ENCODE measurements at places on chromosomes 5 and 9. TPM values are rescaled to one million over a fixed set of nuclear protein-coding genes. Genes with fewer than 3 reads are reported as not detected.

The DBH gene
- total RNA-seq = not detected

The PDE6A gene
- 0.08 TPM for total RNA-seq

The PANK3 gene
- total RNA-seq = 21.3 TPM

The IQGAP2 gene
- total RNA-seq = 1.1 TPM

The SYNPO gene
- 25.3 TPM for total RNA-seq

The CCDC183 gene
- total RNA-seq = 0.31 TPM

The DND1 gene
- total RNA-seq = 0.82 TPM

The RNF183 gene
- total RNA-seq = not detected

The DOK3 gene
- total RNA-seq = 4.7 TPM

The IFNA17 gene
- not detected for total RNA-seq

The SLC4A9 gene
- 0.01 TPM for total RNA-seq

The PCDHB10 gene
- not detected for total RNA-seq

The FBXL7 gene
- total RNA-seq = 1.6 TPM

The PCDHB15 gene
- 0.05 TPM for total RNA-seq

The TCF7 gene
- total RNA-seq = 16.6 TPM

The TENT4A gene
- total RNA-seq = 23.4 TPM

The SLC36A2 gene
- not detected for total RNA-seq

The PTCH1 gene
- 1.7 TPM for total RNA-seq

The ACOT12 gene
- total RNA-seq = not detected

The SECISBP2 gene
- total RNA-seq = 21.0 TPM

The SMC5 gene
- total RNA-seq = 14.8 TPM

The RAI14 gene
- 94.5 TPM for total RNA-seq

The TRPM3 gene
- not detected for total RNA-seq

The PLAC8L1 gene
- total RNA-seq = not detected

The CARD9 gene
- total RNA-seq = 1.2 TPM

The ALDOB gene
- not detected for total RNA-seq

The TMOD1 gene
- total RNA-seq = 3.7 TPM

The ZNF454 gene
- not detected for total RNA-seq

The ZNF782 gene
- total RNA-seq = 1.9 TPM

The WNT8A gene
- not detected for total RNA-seq

The RASGRF2 gene
- 2.1 TPM for total RNA-seq

The LECT2 gene
- total RNA-seq = not detected

The ISL1 gene
- total RNA-seq = 0.09 TPM

The FNIP1 gene
- 12.8 TPM for total RNA-seq

The KIAA1958 gene
- 2.4 TPM for total RNA-seq

The PELO gene
- total RNA-seq = 20.4 TPM

The PCDHGB4 gene
- 0.66 TPM for total RNA-seq

The TAF1L gene
- total RNA-seq = not detected

The IFNA2 gene
- total RNA-seq = not detected

The CCNO gene
- 8.9 TPM for total RNA-seq

The SLC6A19 gene
- not detected for total RNA-seq

The PRRX2 gene
- 2.8 TPM for total RNA-seq

The NUTM2G gene
- not detected for total RNA-seq

The BARHL1 gene
- total RNA-seq = not detected

The SH3TC2 gene
- total RNA-seq = 0.87 TPM

The ZNF483 gene
- 0.53 TPM for total RNA-seq

The IL4 gene
- not detected for total RNA-seq

The PCDHAC2 gene
- total RNA-seq = 2.6 TPM

The DOLPP1 gene
- total RNA-seq = 21.3 TPM

The CCNI2 gene
- total RNA-seq = 0.36 TPM

The GFPT2 gene
- total RNA-seq = 51.8 TPM

The PFN3 gene
- total RNA-seq = not detected

The PCDHGC3 gene
- 6.3 TPM for total RNA-seq

The OTULINL gene
- total RNA-seq = 4.9 TPM

The PNPLA7 gene
- 0.75 TPM for total RNA-seq

The GARIN3 gene
- total RNA-seq = not detected

The PCDHGA8 gene
- 0.02 TPM for total RNA-seq

The EXD3 gene
- 7.4 TPM for total RNA-seq

The PCDHA11 gene
- 0.43 TPM for total RNA-seq

The PITX1 gene
- total RNA-seq = 34.6 TPM

Data from A549 treated with CpdA at 1 μM for 4 hours (cell line).